Mesenchymal stem cell (in vitro differentiated cells and primary cell): ENCODE measurements at places on chromosomes 6 and 20.

DNA sequence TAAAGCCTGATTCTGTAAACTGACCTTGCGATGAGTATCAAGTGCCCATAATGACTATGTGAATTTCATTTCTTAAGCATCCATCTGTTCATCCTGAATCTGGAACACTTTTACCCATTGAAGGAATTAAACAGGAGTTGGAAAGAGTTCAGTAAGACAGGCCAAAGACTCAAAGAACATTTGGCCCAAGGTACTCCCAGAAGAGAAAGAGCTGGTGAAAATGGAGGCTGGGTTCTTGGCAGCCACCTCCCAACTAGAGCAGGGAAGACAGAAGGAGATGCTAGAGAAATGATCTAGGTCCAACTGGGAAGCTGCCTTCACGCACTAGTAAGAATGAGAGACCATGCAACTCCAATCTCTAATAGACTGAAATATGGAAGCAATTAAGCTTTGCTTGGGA is 290.8 kb upstream of the RNF24 start:
- DNase-seq = no peak

DNA sequence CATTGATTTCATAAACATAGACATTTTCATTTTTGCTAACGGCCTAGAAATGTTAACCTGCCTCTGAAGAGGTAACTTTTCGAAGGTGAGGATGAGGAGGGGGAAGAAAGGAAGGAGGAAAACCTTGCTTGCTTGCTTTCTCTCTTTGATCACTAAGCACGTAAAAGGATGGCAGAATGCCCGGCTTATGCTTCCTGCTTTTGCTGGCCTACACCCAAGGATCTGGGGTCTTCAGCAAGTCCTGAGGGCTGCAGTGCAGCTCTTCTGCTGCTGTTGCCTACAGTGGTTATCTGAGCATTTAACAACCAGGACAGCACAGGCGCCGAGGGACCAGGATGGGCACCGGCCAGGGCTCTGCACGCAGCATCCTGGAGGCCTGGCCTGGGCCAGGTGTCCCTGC is 150.8 kb upstream of the TAB2 start:
- no peak for DNase-seq

- no peak for DNase-seq
Measured at GRCh38 chr20:60558486-60558885, 600.3 kb downstream of the CDH26 start.

- DNase-seq = peak; percentile 55
Measured at GRCh38 chr6:154403788-154404187, 47.2 kb upstream of the IPCEF1 start.

- DNase-seq = peak; percentile 96
Measured at GRCh38 chr20:25223179-25223661, 24.7 kb upstream of the PYGB start.
